Keratinocyte (primary cell): ENCODE measurements at places on chromosomes 3 and 15.

DNA sequence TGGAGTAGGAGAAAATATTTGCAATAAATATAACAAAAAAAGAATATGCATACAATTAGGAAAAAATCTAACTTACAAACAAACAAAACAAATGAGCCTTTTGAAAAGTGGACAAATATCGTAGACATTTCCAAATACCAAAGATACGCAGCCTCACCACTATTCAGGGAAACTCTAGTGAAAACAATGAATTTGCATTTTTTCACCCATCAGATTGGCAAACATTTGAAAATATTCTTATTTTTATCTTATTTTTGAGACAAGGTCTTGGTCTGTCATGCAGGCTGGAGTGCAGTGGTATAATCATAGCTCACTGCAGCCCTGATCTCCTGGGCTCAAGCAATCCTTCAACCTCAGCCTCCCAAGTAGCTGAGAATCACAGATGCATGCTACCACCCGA is 15.5 kb downstream of the AP3S2 start:
- H3K4me3 ChIP-seq: no peak overlapping the region
- H3K4me1 ChIP-seq: no peaks in the 10 kb centered on the region
- no peaks in the 10 kb centered on the region for H3K27me3 ChIP-seq
- peaks cover 3% of the 10 kb centered on the region for H3K36me3 ChIP-seq
- H3K27ac ChIP-seq: no peak overlapping the region

DNA sequence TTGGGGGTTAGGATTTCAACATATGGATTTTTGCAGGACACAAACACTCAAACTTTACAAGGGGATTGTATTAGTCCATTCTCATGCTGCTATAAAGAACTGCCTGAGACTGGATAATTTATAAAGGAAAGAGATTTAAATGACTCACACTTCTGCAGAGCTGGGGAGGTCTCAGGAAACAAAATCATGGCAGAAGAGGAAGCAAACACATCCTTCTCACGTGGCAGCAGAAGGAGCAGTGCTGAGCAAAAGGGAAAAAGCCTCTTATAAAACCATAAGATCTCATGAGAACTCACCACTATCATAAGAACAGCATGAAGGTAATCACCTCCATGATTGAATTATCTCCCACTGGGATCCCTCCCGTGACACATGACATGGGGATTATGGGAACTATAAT is 1183.1 kb downstream of the ZPLD1 start:
- H3K27me3 ChIP-seq: no peaks in the 10 kb centered on the region
- no peak overlapping the region for H3K4me3 ChIP-seq
- no peak for DNase-seq
- H3K4me1 ChIP-seq: no peaks in the 10 kb centered on the region
- H3K36me3 ChIP-seq: no peaks in the 10 kb centered on the region

DNA sequence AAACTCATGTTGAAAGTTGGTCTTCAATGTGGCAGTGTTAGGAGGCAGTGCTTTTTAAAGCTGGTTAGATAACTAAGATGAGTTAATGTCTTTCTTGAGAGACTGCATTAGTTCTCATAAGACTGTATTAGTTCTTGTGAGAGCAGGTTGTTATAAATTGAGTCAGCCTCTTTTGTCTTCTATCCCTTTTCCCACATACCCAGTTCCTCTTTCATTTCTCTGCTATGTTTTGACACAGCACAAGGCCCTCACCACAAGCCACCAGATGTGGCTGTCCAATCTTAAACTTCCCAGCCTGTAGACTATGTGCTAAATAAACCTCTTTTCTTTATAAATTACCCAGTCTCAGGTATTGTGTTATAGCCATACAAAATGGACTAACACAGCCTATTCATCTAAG is 94.6 kb upstream of the SNTN start:
- no peaks in the 10 kb centered on the region for H3K4me1 ChIP-seq
- H3K4me3 ChIP-seq: no peak overlapping the region
- no peaks in the 10 kb centered on the region for H3K27me3 ChIP-seq
- no peaks in the 10 kb centered on the region for H3K36me3 ChIP-seq
- no peak overlapping the region for H3K27ac ChIP-seq

DNA sequence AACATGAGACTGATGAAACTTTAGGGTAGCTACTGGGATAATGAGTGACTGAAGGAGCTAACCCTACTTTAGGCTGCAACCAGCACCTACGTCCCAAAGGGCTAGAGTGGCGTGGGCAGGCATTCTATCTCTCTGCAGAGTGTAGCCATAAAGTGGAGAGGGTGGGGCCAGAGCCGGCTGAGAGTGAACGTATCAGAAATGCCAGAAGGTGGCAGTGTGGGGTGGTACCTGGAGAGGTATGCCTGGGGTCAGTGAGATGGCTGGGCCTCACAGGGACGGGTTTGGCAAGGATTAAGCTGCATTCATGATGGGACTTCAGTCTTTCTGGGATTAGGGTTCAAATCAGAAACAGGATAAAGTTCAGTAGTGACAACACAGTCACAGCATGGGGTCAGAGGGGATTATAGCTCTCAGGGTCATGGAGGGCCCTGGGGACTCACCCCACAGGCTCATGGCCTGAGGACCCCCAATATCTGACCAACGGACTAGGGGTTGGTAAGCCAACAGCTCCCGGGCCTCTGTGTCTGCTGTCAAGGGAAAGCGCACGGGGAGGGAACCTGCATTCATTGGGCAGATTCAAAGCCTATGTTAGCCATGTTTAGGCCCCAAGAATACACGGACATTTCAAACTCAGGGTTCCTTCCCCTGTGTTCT is 86.5 kb upstream of the FOXB1 start:
- DNase-seq: no peak
- H3K27ac ChIP-seq: no peak overlapping the region
- H3K27me3 ChIP-seq: peaks cover 3% of the 10 kb centered on the region
- no peaks in the 10 kb centered on the region for H3K36me3 ChIP-seq
- peaks cover 12% of the 10 kb centered on the region for H3K4me1 ChIP-seq

DNA sequence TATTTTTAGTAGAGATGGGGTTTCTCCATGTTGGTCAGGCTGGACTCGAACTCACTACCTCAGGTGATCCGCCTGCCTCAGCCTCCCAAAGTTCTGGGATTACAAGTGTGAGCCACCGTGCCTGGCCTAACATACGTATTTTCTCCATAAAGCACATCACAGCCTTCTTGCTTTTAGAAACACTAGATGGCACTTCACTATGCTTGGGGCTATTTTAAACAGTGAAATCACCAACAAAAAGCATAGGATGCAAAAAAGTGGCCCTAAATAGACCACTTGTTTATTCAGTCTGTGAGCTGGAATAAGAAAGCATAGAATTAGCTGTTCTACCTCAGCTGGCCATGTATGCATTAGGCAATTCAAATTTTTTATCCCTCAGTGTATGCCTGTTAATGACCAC is 46.0 kb downstream of the PRICKLE2 start:
- no peaks in the 10 kb centered on the region for H3K27me3 ChIP-seq
- H3K4me1 ChIP-seq: peaks cover 26% of the 10 kb centered on the region
- no peak overlapping the region for H3K4me3 ChIP-seq
- no peaks in the 10 kb centered on the region for H3K36me3 ChIP-seq

DNA sequence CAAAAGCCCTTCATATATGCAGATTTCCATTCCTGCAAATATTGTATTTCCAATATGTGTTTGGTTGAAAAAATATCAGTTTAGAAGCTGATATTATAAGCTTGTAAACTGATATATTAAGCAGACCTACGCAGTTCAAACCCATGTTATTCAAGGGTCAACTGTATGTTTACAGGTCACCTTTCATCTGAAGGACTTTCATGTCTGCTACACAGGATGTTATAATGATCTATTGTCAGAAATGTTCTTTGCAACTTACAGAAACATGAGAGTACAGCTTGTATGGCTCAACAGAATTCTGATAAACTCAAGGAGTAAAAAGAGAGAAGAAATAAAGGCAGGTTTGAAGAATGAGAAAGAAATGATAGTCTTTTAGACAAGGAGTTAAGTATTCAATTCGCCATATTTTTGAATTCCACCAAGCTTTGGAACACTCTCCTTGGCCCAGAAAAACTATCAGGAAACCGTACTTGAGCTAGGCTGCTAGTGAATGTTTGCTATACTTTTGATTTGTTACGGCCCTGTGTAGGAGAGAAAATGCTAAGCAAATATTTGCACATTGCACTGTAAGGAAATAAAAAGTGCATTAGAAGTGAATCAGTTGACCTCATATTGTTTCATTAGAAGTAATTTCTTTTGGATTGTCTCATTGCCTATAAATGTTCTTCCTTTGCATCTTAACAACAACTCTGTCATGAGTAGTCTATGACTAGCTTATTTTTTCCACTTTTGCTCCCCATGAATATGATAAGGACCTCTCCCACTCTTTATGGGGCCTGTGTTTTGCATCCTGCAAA is 81.2 kb downstream of the NEK11 start:
- no peaks in the 10 kb centered on the region for H3K27me3 ChIP-seq
- H3K4me1 ChIP-seq: peaks cover 34% of the 10 kb centered on the region
- no peak for DNase-seq
- H3K27ac ChIP-seq: no peak overlapping the region
- no peaks in the 10 kb centered on the region for H3K36me3 ChIP-seq

GRCh38 chr3:114451561-114452018 is 157.8 kb downstream of the TIGIT start:
- H3K4me3 ChIP-seq: no peak overlapping the region
- no peak overlapping the region for H3K27ac ChIP-seq
- H3K27me3 ChIP-seq: peaks cover 7% of the 10 kb centered on the region
- no peak for DNase-seq

- no peak for DNase-seq
- H3K36me3 ChIP-seq: no peaks in the 10 kb centered on the region
- H3K27ac ChIP-seq: no peak overlapping the region
- no peaks in the 10 kb centered on the region for H3K4me1 ChIP-seq
These were observed 53.4 kb upstream of the EIF5A2 start for GRCh38 chr3:170961616-170962400.

- no peaks in the 10 kb centered on the region for H3K27me3 ChIP-seq
- H3K4me1 ChIP-seq: peaks cover 17% of the 10 kb centered on the region
- DNase-seq: no peak
These were observed 5.0 kb downstream of the SLC25A38 start for GRCh38 chr3:39388153-39388552.

GRCh38 chr15:41934843-41935242 is 37.5 kb downstream of the EHD4 start:
- no peak for DNase-seq
- H3K27ac ChIP-seq: peak overlapping the region; percentile 87
- H3K36me3 ChIP-seq: peaks cover 9% of the 10 kb centered on the region
- peak overlapping the region; percentile 30 for H3K4me3 ChIP-seq
- H3K27me3 ChIP-seq: no peaks in the 10 kb centered on the region

- DNase-seq: no peak
- H3K4me1 ChIP-seq: no peaks in the 10 kb centered on the region
- H3K4me3 ChIP-seq: no peak overlapping the region
- no peaks in the 10 kb centered on the region for H3K36me3 ChIP-seq
These were observed 25.4 kb upstream of the TSEN2 start for GRCh38 chr3:12458901-12459300.

GRCh38 chr15:62823561-62823960 is 219.0 kb upstream of the TPM1 start:
- peaks cover 13% of the 10 kb centered on the region for H3K36me3 ChIP-seq
- DNase-seq: no peak
- no peak overlapping the region for H3K27ac ChIP-seq
- no peaks in the 10 kb centered on the region for H3K27me3 ChIP-seq
- H3K4me1 ChIP-seq: peaks cover 18% of the 10 kb centered on the region
- no peak overlapping the region for H3K4me3 ChIP-seq

DNA sequence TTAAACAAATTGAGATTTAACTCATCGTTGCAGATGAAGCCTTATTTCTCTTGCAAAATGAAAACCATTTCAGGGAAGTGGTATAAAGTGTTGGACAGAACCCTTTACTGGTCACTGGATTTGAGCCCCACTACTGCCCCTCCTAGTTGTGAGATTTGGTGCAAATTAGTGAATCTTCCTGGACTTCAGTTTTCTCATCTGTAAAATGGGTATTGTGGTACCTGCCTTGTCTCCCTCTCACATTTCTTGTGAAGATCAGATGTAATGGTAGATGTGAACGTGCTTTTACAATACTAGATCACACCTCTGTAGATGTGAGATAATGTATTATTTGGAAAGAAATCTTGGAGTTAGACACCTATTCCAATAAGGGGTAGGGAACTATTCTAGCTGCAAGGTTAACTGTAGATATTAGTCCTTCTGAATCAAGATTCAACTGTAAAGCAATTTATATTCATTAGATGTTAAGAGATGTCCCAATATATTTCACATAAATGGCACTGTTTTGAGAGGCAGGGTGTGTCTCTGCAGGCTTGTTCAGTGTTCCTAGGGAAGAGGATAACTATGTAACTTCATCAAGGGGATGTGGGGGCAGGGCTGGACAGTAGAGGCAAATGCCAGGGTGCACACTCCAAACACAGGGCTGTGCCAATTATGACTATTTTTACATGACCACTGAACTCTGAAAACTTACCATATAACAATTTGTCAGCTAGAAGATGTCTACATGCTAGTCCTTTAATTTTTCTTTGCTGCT is 112.4 kb upstream of the PFN2 start:
- H3K4me3 ChIP-seq: no peak overlapping the region
- H3K4me1 ChIP-seq: peaks cover 51% of the 10 kb centered on the region
- no peaks in the 10 kb centered on the region for H3K36me3 ChIP-seq
- no peaks in the 10 kb centered on the region for H3K27me3 ChIP-seq

DNA sequence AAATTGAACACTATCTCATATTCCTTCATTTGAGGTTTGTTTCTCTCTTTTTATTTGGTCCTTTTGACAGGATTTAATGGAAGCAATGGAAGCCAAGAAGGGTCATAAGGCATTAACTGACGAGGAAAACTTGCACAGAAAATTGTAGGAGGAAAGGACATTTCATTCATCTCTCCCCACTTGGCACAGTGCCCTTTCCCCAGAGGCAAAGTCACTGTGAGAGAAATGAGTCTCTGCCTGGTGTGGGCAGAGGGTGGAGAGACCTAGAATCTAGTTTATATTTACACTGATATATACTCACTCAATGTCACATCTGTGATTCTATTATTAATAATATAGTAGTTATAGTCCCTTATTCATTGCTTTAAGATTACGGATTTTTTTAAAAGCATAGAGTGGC is 324.6 kb upstream of the IL12A start:
- H3K4me3 ChIP-seq: no peak overlapping the region
- no peaks in the 10 kb centered on the region for H3K27me3 ChIP-seq
- no peak overlapping the region for H3K27ac ChIP-seq
- DNase-seq: no peak
- no peaks in the 10 kb centered on the region for H3K36me3 ChIP-seq

DNA sequence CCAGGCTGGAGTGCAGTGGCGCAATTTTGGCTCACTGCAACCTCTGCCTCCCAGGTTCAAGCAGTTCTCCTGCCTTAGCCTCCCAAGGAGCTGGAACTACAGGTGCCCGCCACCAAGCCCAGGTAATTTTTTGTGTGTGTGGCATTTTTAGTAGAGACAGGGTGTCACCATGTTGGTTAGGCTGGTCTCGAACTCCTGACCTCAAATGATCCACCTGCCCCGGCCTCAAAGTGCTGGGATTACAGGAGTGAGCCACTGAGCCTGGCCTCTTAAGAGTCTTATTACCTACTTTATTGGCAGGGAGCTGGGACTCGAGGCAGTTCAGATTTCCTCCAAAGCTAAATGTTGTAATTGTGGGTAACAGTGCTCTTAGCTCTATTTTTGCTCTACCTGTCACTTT is 16.4 kb downstream of the PXYLP1 start:
- H3K27ac ChIP-seq: no peak overlapping the region
- no peak overlapping the region for H3K4me3 ChIP-seq
- H3K36me3 ChIP-seq: no peaks in the 10 kb centered on the region
- no peaks in the 10 kb centered on the region for H3K4me1 ChIP-seq
- no peaks in the 10 kb centered on the region for H3K27me3 ChIP-seq
